Neuronal stem cell (in vitro differentiated cells): ENCODE measurements at places on chromosomes 4 and X.

GRCh38 chrX:21837056-21837455, 2.4 kb upstream of the MBTPS2 start:
- no peak for DNase-seq

DNA sequence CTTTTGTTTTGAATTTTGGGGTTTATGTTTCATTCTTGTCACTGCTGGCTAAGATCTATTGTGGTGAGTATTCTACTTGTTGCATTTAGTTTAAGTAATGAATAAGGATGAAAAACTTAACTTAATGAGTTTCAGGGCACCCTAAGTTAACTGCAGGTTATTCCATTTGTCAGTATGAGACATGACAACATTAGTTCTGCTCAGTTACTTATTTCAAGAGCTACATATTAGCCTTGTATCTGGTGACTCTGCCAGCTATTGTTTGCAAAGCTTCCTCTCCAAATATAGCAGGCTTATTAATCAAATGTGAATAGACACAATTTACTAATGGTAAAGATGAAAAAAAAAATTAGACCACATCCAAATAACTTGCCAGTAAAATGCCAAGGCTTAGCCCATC, 567.1 kb downstream of the IL15 start:
- no peak for DNase-seq

- no peak for DNase-seq
These were observed 148.1 kb upstream of the EOLA2 start for GRCh38 chrX:150086371-150086770.

DNA sequence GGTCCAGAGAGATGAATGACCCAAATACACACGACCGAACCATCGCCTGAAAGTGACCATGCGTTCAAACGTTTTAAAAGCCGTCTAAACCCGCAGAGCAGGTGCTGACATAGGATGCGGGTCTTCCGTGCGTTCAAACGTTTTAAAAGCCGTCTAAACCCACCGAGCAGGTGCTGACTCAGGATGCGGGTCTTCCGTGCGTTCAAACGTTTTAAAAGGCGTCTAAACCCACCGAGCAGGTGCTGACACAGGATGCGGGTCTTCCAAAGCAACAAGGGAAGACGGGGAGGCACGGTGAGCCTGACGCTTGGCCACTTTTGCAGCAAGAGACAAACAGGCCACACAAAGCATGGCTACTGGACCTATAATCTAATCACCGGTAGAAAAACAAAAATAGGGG, 47.2 kb downstream of the GAK start:
- DNase-seq: no peak

DNA sequence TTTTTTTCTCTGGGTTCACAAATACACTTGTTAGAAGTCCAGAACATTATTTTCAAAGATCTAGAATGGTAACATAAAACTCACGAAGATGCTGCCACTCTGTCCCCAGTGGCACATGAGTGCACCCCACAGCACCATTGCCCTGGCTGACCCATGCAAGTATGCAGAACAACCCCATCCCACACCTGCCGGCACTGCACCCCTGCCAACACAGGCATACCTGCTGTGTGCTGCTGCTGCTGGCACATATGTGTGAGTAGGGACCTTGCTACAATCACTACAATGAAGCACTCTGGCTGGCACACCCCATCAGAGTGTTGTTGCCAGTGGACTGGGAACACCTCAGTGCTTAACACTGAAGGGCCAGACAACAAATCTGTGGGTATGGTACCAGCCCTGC, 66.9 kb downstream of the CISD2 start:
- DNase-seq: no peak
